ENCODE measurements at places on chromosomes 7 and 10.
A peak's percentile ranks its signal among the peaks of the same experiment; 100 is the strongest.

GRCh38 chr7:148121401-148121800 is 469.2 kb upstream of the C7orf33 start:
- DNase-seq, result no peak

- no peak for DNase-seq
Measured at GRCh38 chr7:151871904-151872303, 5.0 kb downstream of the PRKAG2 start.

- no peak for DNase-seq
Measured at GRCh38 chr7:25296086-25296485, 67.8 kb upstream of the NPVF start.

DNA sequence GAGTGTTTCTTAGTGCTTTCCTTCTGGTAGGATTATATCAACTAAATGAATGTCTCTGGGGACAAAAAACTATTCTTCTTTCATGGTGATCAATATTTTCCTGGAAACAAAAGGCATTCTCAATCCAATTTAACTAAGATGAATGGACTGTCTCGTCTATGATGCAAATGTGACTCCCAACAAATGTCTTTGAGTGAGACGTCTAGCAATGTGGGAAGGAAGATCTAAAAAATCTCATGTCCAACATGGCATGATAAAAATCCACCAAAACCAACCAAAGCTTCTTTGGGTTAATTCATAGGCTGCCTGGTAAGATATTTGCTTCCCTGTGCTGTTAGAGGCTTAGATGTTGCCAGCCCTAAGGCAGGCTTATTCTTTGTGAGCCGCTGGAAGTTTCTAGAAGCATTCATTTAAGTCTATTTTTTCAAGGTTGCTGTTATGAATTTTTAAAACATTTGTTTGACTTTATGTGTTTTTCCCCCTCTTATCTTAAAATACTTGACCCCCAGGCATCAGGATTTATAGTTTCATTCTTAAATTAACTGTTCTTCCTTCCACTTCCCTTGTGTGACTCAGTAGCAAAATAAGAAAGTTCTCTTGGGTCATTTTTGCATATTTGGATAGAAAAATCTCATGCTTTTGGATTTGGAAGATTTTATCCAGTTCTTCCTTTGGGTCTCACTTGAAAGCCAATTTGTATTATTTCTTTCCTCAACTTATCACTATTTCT is 156.3 kb downstream of the NRP1 start:
- no peak for DNase-seq

GRCh38 chr7:135644729-135645128 is 17.6 kb upstream of the STMP1 start:
- DNase-seq, result no peak

DNA sequence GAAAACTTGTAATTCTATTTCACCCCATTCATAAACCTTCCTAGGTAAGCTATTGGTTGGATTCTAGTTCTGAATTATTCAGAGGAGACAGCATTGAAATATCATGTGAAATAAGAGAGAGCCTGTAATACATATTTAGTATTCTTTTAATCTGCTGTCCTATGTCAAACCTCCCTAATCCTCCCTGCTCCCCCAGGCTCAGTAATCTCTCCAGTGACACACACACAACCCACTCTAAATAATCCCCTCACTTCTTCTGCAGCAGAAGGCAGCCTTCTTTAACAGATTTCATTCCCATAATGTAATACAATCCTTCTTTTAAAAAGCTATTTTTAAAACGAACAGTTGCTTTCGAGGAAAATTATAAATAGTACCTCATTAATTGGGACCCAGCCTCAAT is 639.7 kb upstream of the AUTS2 start:
- no peak for DNase-seq

DNA sequence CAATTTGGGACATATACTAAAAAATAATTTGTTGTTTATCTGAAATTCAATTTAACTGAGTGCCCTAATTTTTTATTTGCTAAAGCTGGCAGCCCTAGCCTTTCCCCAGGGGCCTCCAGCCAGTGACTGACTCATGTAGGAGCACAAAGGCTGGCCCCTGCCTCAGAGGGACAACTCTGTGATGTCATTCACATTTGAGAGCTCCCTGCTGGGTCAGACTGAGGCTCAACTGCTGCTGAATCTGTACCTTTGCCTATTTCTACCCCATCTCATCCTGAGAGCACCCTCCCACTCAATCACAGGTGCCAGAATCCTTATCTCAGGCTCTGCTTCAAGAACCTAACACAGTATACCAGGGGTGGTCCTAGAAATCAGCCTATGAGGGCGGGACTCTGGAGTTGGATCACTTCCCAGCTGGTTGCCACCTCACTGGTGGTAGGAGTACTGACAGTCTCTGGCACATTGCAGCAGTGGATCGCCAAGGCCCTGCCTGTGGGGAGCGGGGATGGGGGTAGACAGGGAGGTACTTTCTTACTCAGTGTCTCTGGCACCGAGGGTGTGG is 11.6 kb downstream of the GCK start:
- peak; percentile 79 for DNase-seq

DNA sequence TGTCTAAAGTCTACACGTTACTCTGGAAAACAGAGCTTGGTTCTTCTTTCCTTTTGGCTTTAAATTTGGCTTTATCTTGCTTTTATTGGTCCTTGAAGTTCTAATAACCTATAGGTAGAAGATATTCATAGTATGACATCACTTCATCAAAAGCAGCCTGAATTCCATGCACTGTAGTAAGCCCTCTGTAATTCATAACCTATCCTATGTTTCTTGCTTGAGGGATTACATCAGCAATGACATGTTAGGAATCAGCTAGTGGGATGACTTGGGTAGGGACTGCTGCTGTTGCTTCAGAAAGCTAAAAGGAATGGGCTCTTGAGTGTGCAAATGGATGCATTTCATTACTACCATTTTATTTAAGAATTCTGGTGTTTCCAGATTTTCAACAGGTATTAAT is 184.9 kb downstream of the PTEN start:
- DNase-seq, result no peak

DNA sequence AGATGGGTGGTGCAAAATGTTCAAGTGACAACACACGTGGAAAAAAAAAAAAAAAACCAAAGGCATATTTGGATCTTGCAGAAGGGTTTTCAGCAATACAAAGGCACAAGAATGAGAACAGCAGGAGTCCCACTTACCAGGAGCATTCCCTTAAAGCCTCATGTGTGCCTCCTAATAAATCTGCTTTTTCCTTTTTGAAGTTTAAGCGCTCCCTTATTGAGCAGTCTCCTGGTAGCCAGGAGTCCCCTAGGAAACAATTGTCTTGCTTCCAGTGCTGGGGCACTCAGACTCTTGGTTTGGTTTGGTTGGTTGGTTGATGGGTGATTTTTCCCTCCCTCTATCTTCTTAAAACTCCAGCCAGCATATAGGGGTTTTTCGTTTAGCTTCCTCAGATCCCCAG is 321.8 kb upstream of the NFE2L3 start:
- DNase-seq, result no peak

- no peak for DNase-seq
Measured at GRCh38 chr10:7587865-7588188, 78.9 kb downstream of the ITIH5 start.

- peak; percentile 69 for DNase-seq
Measured at GRCh38 chr10:112919721-112920120, 30.3 kb upstream of the TCF7L2 start.

DNA sequence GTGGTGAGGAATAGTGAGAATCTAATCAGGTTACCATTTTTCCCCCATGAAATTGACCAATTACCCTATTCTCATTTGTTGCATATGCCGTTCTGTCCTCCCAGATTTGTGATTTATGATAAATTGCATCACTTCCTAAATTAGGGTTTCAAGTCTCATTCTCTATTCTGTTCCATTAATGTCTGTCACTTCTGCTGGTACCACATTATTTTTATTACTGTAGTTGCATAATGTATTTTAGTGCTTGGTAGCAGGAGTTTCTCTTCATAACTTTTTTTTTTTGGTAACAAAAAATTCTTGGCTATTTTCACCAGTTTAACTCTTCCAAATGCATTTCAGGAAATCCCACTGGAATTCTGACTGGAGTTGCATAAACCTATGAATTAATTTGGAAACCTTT is 44.0 kb upstream of the FAM133B start:
- DNase-seq, result peak; percentile 17

DNA sequence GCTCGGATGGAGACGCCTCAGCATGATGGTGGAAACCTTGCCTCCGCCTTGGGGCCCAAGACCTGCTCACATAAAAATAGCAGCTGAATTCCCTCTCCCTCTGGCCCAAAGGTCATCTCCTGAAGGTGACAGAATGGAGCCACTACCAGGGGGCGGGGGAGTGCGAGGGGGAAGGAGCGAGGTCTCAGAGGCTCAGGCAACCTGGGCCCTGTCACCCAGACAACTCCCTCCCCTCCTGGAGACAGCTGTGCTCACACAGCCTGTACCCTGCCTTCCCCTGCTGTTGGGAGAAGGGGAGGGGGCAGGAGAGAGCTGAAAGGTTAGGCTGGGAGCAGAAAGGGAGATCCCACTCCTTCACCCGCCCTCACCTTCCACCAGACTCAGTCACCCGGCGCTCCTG is 173.0 kb upstream of the RHEB start:
- DNase-seq, result no peak

DNA sequence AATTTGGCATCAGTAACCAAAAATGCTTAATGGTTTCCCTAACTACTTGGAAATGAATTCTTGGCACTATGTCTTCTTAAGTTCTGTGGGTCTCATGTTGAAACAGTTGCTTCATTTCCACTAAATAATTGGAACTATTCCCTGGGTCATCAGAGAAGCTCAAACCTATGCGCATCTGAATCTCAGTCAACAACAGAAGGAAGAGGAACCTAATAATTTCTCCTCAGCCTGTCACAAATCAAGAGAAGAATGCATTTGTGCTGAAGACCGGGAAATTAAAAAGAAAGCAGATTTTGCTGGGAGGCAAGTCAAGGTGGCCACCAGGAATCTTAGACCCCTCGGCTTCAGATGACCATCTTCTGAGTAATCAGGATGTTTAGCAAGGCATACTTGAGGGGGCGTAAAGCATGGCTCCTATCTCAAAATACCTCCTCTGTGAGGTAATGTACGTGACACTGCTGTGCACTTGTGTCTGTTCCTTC is 41.4 kb downstream of the TOMM7 start:
- peak; percentile 35 for DNase-seq

GRCh38 chr7:116554911-116555310 is 30.1 kb downstream of the CAV1 start:
- DNase-seq, result no peak

GRCh38 chr7:133452577-133452976 is 199.7 kb downstream of the EXOC4 start:
- no peak for DNase-seq

- no peak for DNase-seq
Measured at GRCh38 chr10:86699991-86700840, 31.9 kb downstream of the LDB3 start.

DNA sequence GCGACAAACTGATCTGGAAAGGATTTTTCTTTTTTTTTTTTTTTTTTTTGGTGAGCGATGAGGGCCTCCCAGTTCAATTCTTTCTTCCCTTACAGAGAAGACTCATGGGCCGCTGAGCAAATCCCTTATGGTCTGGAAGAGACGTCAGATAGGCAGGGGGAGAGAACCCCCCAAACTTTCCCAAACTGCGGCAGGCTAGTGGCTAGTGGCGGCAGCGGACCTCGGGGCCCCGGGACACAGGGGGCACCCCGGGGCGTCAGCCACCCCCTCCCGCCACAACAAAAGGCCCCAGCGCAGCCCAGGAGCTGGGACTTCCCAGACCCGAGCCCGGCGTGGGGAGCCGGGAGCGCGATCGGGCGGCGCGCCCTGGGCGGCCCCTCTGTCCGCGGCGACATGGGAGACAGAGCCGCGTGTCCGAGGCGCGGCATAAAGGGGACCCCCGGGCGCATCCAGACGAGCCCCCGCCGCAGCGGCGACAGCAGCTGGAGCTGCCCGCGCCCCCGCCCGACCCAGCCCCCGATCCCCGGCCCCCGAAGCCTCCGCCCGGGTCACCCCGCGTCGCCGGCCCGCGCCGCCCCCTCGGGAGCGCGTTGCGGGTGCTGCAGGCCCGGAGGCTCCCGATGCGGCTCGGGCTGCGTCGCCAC is 755 bp downstream of the FAM171A1 start:
- peak; percentile 22 for DNase-seq

- no peak for DNase-seq
Measured at GRCh38 chr7:92813390-92814024, 22.9 kb downstream of the CDK6 start.

DNA sequence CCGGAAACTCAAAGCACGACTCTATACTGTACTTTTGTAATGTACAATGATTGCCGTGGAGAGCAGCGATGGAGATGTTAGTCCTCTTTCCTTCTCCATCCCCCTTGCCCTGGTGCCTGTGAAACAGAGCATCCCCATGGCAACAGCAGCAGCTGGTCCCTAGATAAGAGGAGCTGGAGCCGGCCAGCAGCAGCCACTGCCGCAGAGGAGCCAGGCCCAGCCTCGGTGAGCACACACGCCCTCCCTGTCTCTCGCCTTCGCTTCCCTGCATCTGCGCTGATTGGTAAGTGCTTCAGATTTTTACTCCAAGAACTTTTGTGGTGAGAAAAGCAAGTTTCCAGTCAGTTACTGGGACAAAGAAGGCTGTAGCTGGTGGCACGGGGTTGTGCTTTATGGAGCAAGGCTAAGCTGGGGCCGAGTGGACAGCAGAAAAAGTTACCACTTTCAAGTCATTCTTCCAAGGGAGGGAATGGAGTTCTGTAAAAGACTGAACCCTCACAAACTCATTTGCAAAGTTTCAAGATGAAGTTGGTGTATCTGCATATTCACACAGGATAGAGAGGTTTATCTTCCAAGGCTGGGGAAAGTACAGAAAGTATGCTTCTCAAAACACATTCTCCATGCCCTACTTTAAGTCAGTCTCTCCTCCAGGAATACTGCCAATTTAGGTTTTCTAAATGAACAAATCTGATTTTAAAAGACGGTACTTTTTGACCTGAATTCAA is at the start of gene PPP1R17:
PPP1R17 (plus strand) TSS at position 192 of the 725 bp plus-strand sequence. CDS start 5,227 bp downstream, outside the sequence.
- no peak for DNase-seq

- no peak for DNase-seq
Measured at GRCh38 chr7:37920849-37921805, 687 bp downstream of the EPDR1 start.

- DNase-seq, result no peak
Measured at GRCh38 chr7:6409944-6410693, 37.6 kb downstream of the DAGLB start.

DNA sequence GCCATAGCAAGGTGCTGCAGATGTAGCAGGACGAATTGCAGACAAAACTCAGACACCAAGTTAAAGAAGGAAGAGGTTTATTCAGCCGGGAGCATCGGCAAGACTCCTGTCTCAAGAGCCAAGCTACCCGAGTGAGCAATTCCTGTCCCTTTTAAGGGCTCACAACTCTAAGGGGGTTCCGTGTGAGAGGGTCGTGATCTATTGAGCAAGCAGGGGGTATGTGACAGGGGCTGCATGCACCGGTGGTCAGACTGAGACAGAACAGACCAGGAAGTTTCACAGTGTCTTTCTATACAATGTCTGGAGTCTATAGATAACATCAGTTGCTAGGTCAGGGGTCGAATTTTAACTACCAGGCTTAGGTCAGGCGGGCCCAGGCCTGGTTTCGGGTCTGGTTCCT is 222.0 kb upstream of the C7orf33 start:
- DNase-seq, result no peak
